ENCODE measurements at places on chromosomes 2 and 18.

DNA sequence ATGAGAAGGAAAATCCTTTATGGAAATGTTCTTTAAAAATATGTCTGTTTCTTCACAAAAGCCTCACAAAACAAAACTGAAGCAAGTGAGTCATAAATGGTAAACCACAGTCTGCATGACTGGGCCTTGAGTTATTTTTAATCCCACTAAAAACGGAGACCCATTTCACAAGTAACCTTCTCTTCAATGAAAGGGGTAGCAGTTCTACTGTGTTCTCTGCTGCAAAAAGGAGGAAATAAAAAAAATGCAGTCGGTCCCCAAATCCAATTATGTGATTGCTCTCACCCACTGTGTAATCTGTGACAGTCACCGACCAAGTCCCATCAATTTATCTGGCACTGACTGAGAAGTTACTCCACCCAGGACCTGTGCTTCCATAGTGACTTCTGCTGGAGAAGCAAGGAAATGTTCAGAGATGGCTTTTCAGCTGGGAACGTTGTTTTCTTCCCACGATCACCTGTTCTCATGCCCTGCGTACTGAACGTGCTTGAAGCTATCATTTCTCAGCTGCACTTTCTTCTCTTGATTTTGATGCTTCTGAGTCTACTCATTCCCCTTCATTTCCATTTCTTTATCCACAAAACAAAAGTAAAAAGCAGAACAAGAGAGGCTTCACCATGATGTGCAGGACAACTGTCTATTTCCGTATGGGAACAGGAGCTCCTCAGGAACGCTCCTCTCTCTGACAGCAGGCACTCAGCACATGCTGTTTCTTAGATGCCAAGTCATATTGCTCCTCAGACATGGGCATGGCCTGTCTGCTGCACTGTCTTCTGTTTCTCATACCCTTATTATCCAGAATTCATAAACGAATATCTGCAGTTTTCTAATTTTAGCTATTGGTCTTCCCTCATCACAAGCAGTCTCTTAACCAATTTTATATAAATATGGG is 80.0 kb upstream of the TMEM200C start:
- no peak for DNase-seq

DNA sequence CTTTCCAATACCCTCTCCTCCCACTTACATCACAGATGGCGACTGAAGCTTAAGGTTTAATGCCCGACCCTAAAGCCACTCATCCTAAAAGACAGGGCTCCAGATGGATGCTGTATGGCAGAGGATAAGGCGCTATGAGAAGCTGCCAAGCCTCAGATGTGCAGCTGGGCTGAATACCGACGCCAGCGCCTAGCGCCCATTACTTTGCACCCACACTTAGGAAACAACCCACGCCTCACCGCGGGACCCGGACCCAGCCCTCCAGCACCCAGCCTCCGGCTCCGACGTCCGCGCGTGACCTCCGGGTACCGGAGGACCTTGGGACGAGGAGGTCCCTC is 335 bp downstream of the TRAK2 start:
- no peak for DNase-seq

DNA sequence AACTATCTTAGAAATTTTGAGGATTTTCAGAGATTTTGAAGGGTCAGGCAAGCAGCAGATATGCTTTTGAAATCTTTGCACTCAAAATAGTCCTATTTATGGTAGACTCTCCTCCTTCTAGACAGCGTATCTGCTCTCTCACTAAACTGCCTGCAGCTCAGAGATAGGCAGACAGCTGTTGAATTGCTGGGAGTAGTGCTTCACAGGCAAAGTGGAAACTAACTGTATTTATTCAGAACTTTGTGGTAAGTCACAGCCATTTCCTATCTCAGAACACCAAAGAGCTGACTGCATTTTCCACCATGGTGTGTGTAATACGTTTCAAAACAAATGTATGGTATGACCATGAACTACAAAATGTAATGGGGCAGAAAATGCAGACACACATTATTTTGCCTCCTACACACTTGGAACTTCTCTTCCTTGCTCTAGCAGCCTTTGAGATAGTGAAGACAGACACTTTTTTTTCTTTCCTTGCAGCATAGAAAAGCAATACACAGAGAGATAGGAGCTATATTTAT is 352.4 kb downstream of the LRP1B start:
- no peak for DNase-seq

DNA sequence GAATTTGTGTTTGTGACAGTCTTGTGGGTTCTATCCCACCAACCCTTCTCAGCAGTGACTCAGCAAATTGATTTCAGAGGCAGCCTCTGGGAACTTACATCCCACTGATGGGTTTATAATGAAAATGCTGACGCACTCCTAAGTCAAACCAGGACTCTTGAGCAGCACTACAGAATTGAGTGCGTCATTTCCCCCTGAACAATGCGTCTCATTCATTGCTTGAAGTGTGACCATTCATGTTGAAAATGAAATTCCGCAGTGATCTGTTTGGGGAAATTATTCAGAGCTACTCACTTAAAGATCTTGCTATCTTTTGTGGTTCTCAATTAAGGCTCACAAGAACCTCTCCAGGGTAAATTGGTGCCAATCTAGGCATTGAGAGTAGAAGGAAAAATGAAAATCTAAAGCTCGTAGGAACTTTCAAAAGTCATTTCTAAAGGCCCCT is 417.7 kb upstream of the SLC14A2 start:
- no peak for DNase-seq

All from ELF-1 (cell line).